ENCODE measurements at places on chromosomes 11 and 22.

- DNase-seq: no peak
Measured at GRCh38 chr11:119589001-119589400, 140.0 kb downstream of the NECTIN1 start.

- no peak for DNase-seq
Measured at GRCh38 chr11:47431356-47432083, 5.3 kb upstream of the PSMC3 start.

GRCh38 chr22:24164940-24165339 lies 16.3 kb upstream of the SUSD2 start:
- DNase-seq: no peak

- DNase-seq: no peak
Measured at GRCh38 chr22:27070594-27070993, 413.2 kb downstream of the MIAT start.

DNA sequence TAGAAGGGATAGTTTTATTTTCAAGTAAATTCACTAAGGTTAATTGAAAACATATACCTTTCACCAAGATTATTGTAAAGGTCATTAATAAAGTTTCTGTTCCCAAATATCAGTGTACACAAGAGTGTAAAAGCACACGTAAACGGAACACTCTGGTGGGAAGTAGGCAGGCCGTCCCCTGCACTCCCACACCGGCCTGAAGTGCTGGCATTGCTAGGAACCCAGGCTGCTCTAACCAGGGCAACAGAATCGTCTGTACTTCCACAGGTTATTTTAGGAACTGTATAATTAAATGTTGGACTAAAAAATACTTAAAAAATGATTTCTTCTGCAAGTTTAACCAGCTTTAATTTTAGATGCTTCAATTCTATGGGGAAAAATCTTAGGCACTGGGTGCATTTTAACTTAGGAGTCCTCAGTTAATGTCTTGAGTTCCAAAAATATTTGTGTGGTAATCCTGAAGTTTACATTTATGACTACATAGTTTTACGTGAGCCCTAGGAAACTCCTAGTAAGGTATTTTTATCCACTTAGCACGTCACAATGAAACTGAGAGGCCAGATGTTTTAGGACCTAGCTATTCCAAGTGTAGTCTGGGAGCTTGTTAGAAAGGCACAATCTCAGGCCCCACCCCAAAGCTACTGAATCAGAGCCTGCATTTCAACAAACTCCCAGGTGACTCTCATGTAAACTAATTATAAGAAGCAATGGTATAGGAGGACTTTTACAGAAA lies 31.2 kb downstream of the KMT5B start:
- no peak for DNase-seq

DNA sequence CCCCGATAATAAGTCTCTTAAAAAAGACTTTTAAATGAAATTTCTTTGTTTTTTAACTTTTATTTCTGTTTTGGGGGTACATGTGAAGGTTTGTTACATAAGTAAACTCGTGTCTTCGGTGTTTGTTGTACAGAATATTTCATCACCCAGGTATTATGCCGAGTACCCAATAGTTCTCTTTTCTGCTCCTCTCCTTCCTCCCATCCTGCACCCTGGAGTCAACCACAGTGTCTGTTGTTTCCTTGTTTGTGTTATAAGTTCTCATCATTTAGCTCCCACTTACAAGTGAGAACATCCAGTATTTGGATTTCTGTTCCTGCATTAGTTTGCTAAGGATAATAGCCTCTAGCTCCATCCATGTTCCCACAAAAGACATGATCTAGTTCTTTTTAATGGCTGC lies 1.6 kb upstream of the GSTP1 start:
- DNase-seq: no peak
